ENCODE measurements at places on chromosomes 12 and 14. TPM values are rescaled to one million over a fixed set of nuclear protein-coding genes. Genes with fewer than 3 reads are reported as not detected.

GRCh38 chr12:19312637-19313036, 126.7 kb upstream of the AEBP2 start:
- no peak for DNase-seq

The ITGB7 gene
- 0.64 TPM for polyA plus RNA-seq

The KRT77 gene
- not detected for polyA plus RNA-seq

The COPS7A gene
- 51.2 TPM for polyA plus RNA-seq

The HRK gene
- polyA plus RNA-seq = 0.13 TPM

DNA sequence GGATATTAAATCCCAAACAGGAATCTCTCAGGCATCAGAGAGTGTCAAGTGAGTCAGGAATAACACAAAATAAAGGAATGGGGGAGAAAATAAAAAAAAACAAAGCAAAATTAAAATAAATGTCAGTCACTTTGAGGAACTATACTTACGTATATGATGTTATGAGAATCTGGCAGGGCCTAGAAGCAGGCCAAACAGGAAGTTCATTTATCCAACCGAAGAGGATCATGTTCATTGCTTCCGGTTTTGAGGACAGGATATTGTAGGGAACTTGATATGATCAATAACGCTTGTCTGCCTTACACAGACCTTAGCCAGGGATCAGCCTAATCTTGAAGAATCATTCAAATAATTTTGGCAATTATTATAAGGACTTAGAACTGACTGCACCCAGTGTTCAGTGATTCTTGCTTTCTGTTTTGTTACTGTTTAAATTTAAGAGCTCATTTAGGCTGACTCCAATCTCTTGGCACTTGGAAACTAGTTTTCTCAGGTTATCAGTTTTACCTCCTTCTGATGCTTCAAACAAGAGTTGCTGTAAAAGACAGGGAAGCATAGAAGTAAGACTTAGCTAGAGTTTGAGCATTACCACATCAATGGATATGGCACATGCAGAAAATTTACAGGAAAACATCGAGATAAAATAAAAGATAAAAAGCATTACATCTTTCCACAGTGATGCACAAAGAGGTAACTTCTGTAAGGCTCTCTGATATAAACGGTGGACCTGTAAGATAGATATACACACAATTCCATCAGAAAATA, 53.4 kb downstream of the ZFC3H1 start:
- no peak for DNase-seq

DNA sequence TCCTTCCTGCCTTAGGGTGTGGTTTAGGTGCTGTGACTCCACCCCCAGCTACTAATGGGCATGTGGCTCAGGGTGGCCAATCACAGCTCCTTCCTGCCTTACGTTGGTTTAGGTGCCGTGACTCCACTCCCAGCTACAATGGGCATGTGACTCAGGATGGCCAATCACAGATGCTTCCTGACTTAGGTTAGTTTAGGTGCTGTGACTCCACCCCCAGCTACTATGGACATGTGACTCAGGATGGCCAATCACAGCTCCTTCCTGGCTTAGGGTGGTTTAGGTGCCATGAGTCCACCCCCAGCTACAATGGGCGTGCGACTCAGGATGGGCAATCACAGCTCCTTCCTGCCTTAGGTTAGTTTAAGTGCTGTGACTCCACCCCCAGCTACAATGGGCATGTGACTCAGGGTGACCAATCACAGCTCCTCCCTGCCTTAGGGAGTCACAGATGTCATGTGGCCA, 163.9 kb downstream of the TBX5 start:
- DNase-seq = no peak

The DAO gene
- not detected for polyA plus RNA-seq

- no peak for DNase-seq
Observed at GRCh38 chr14:56539862-56540261, 39.7 kb upstream of the TMEM260 start.

The LMO3 gene
- not detected for polyA plus RNA-seq

DNA sequence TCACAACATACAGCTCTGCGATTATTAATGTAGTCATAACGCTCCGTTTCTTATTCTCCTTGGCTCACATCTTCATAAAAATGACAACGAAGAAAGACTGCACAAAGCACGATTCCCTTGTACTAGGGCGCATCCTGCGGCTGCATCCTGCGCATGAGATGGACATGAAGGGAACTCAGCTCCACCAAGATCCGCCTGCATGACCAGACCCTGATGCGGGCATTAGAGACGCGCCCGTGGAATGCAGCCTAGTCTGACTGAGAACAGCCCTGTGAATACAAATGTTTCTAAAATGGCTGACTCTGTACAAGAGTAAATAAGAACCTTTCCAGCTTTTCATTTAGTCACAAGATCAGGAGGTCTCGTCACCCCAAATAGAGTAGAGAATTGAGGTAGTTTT, 422.2 kb downstream of the NOVA1 start:
- no peak for DNase-seq

The MYBPC1 gene
- not detected for polyA plus RNA-seq

DNA sequence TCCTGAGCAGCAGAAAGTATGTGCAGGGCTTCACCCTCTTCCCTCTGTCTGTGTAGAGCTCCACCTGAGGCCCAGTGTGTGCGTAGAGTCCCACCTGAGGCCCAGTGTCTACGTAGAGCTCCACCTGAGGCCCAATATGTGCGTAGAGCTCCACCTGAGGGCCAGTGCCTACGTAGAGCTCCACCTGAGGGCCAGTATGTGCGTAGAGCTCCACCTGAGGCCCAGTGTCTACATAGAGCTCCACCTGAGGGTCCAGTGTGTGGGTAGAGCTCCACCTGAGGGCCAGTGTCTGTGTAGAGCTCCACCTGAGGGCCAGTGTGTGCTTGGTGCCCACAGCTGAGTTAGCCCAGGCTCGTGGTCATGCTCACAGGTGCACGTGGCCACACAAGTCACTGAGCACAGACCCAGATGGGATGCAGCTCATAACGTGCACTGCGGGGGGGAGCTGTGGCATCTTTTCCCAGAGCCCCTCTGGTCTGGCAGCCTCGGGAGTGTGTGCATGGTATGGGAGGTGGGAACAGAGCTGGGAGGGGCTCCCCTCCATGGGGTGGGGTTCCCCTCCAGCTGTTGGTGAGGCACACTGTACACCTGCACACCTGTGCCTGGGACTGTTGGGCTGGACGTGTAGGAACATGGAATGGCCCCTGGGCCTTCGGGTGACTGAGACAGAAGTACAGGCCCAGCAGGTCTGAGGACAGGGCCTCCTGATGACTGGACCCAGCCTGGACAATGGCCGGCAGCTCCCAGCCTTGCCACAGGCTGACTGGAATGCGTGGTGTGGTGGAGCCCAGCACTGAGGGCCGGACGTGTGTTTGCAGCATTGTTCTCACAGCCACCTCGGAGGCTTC, 20.1 kb downstream of the PACS2 start:
- DNase-seq = no peak

- DNase-seq = no peak
Observed at GRCh38 chr12:82721726-82722125, 35.0 kb downstream of the TMTC2 start.

The SRRM4 gene
- not detected for polyA plus RNA-seq

DNA sequence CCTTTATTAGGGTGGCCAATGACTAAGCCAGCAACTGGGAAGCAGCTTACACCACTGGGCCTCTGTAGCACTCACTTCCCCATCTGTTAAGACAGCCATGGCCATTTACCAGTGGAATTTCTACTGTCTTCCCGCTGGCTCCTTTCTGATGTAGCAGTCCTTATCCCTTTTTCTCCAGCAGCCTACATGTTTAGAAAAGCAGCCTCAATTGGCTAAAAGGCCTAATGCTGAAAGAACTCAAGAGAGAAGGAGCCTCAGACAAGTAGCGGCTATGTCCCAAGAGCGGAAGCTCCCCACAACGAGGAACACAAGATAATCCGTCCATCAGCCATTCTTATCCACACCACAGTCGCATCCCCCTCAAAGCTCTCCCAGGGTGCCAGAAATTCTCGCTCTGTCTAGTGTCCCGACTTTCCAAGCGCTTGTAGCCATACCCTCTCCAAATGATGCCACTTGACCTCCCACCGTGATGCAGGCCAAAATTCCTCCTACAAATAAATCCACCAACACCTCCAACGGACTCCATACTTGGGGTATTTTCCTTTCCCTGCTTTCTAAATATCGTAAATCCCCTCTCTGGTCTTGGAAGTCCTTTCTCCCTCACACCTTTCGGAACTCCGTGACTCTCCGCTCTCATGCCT, 624 bp downstream of the M6PR start:
- DNase-seq = peak; percentile 28

DNA sequence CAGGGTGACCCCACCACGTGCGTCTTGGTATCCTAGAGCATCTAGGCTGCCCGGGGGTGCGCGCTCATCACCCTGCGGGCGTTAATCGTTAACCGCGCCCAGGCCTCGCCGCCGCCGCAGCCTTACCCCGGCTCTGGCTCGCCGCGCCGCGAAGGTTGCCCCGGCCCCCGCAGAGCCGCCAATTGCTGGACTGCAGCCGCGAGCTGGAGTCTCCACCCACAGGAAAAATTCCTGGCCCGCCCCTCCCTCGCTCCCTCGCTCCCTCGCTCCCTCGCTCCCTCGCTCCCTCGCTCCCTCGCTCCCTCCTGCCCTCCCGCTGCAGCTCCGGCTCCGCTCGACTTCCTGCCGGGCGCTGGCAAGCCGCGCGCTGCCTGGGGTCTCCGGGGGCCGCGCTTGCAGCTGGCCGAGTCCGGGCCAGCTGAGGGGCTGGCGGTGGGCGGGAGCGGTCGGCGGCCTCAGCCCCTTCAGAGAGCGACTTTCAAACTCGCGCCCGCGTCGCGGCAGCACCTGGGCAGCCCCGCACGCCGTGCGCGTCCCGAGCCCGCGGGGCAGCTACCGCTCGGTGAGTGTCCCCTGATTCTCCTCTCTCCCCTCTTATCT, at the start of gene PLEKHG3:
TSS of gene PLEKHG3 (plus strand) at position 282 of the 600 bp plus-strand sequence. CDS start 23,208 bp downstream, outside the sequence.
- peak; percentile 84 for DNase-seq

The INHBC gene
- polyA plus RNA-seq = not detected

The KSR2 gene
- polyA plus RNA-seq = 0.33 TPM

- no peak for DNase-seq
Observed at GRCh38 chr12:58009405-58010195, 68.2 kb downstream of the ATP23 start.

DNA sequence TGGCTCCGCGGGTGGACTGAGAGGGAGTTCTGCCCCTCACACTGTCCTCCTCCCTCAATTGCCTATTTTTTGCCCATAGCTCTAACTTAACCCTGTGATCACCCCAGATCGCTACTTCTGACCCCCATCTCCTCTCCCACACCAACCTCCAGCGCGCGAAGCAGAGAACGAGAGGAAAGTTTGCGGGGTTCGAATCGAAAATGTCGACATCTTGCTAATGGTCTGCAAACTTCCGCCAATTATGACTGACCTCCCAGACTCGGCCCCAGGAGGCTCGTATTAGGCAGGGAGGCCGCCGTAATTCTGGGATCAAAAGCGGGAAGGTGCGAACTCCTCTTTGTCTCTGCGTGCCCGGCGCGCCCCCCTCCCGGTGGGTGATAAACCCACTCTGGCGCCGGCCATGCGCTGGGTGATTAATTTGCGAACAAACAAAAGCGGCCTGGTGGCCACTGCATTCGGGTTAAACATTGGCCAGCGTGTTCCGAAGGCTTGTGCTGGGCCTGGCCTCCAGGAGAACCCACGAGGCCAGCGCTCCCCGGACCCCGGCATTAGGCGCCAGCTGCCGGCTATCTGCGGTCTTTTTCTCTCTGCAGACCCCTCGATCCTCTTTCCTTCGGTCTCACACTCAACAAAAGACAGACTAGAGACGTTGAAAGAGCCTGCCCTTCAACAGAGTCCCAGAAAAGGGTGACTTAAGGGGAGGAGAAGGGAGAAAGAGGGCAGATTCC, 3.0 kb upstream of the TBX3 start:
- DNase-seq = no peak

DNA sequence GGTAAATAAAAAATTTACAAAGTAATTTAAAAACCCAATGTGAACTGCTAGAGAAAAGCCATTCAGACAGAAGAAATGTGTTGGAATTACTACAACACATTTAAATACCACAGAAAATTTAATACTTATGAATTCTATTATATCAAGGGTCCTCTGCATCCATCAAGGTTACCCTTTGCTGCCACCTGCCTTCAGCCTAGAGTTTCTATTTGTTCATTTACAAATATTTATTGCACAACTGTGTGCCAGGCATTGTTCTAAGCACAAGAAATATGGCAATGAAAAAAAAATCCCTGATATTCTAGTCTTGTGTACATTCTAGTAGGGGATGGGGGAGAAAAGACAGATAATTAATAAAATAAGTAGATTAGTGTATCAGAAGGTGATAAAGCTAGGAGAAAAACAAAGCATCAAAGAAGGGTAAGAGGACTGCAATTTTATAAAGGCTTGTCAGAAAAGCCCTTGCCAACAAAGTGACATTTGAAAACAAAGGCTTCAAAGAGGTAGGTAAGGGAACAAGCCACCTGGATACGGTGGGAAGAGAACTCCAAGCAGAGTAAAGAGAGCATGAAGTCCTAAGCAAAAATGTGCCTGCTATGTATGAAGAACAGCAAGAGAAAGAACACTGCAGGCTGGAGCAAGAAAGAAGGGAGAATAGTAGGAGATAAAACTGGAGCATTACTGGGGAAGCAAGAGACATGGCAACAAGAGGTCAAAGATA, 59.1 kb upstream of the SLC6A13 start:
- no peak for DNase-seq
